ENCODE measurements at places on chromosomes 7 and 10.

- no peak for DNase-seq
These were observed 54.6 kb downstream of the DKK1 start for GRCh38 chr10:52368725-52369124.

- DNase-seq = no peak
These were observed 62.5 kb downstream of the TMEM130 start for GRCh38 chr7:98807068-98808048.

DNA sequence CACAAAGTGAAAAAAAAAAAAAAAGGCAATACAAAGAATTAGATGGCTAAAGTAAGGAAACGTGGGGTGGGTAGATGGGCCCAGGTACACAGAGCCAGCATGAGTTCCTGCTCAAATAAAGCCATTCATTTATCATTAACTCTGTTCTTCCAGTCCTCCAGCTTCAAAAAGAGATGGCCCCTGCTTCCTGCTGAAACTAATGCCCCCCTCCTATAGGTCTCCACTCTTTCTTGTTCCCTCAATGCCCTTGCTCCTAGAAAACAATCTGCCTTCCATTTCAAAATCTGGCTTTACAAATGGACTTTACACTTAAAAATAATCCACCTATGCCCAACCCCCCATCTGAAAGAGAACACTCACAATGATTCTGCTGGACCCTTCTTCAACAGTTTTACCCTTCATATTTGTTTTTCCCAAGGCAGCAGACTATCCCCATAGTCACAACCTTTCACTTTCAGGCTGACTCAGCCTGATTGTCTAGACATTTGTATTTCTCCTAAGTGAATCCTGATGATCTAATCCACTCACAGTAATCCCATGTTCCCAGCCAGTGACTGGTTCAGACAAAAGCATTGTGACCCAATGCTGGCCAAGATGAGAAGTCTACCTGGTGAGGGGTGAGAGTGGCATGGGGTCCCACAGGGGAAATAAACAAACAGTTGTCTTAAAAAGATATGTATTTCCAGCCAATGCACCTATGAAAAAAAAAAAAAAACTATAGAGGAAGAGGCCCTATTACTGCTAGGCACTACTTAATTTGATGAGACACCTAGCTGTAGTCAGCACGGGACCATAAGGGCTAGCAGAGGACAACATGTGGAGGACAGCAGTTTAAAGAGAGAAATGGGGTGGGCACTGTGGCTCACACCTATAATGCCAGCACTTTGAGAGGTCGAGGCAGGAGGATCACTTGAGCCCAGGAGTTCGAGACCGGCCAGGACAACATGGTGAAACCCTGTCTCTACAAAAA lies 74.6 kb upstream of the GRID1 start:
- DNase-seq = no peak

GRCh38 chr7:64541438-64542359 lies 21.2 kb downstream of the ZNF680 start:
- no peak for DNase-seq

DNA sequence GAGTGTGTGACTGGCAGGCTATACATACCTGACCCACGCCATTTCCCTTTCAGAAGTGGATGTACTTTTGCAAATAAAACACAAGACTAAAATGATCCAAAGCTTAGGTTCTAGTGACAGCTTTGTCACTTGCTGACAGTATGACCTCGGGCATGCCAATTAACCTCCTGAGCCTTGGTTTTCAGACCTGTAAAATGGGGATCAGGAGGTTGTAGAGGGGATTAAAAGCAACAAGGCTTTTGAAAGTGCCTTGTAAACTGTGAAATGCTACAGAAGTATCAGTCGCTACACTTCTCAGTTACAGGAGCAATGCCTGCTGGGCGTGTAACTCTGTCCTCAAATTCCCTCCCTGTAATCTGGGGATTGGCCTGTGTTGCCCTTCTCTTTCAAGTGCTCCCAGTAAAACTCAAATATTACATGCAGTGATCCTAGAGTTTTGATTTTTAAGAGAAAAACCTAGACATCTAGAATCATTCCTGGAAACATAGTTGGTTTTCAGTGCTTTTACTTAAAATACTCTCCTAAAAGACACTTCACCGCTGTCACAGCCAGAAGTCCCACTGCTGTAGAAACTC lies 8.8 kb upstream of the GRB10 start:
- no peak for DNase-seq

DNA sequence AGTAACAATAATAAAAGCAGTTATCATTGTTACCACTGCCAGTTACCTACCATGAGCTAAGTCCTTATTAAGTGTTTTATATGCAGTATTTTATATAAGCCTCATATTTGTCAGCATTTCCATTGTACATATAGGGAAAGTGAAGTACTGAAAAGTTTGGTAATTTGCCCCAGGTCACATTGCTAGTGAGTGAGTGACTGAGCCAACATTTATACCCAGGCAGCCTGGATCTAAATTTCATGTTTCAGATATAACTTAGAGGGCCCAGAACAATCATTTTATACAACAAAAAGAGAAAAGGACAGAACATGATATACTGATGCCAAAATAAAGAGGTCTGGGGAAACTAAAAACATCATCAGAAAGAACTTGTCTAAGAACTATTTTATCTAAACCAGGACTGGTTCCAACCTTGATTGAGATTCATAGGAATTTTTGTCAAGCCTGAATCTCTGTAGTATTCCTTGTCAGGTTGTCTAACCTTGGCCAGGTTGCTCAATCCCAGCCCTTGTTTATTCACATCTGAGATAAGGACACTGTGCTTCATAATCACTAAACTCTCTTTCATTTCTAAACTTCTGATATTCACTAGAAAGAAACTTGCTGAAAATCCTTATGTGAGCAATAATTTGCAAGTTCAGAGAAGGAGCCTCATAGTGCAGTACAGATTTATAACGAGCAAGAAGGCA lies 308.2 kb downstream of the IPMK start:
- no peak for DNase-seq

GRCh38 chr10:75904499-75905283 lies 473.3 kb downstream of the LRMDA start:
- no peak for DNase-seq

DNA sequence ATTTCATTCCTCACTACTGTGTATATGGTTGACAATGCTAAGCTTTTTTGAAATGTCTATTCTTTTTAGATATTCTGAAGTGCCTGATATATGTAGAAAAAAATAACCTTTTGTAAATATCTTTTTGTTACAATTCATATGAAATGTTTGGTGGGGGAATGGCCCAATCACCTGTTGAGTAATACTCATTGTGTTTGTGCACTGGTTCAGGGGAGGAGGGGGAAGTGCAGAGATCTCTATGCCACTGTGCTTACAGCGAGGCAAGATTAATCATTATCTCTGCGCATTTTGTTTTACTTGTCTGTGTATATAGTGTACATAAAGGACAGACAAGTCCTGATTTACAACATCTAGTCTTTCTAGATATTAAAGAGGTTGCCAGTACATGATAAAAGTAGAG lies 25.2 kb downstream of the NUP42 start:
- no peak for DNase-seq

DNA sequence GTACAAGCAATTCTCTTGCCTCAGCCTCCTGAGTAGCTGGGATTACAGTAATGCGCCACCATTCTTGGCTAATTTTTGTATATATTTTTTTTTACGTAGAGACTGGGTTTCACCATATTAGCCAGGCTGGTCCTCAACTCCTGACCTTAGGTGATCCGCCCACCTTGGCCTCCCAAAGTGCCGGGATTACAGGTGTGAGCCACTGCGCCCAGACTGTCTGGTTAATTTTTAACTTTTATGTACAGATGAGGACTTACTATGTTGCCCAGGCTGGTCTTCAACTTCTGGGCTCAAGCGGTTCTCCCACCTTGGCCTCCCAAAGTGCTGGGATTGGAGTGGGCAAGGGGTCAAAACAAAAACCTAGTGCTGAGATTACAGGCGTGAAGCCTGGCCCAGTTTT lies 101.8 kb downstream of the JMJD1C start:
- DNase-seq = no peak

GRCh38 chr7:148327379-148327778 lies 263.2 kb upstream of the C7orf33 start:
- no peak for DNase-seq

DNA sequence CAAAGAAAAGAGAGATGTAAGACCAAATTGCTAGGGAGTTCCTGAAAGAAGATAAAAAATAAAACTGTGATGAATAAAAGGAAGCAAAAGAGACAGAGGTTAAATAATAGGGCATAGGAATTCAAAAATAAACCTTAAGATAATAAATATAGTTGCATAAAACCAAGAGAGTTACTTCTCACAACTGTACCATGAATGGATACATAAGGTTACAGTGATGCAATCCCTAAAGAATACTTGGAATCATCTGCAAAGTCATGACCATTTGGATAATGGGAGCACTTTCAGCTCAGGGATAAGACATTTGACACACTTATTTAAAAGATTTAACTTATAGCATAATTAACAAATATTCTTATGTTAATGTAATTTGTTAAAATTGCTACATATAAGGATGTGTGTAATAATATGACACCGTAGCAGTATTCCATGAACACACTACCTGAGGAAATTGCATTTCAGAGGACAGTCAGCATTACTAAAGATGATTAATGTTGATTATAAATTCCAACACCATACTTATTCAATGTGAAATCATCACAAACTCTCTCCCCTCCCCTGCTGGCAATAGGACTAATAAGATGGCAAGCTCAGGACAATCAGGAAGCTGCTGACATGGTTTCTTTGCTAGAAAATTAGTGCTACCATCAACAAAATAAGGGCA lies 202.1 kb upstream of the AKR1E2 start:
- DNase-seq = no peak

DNA sequence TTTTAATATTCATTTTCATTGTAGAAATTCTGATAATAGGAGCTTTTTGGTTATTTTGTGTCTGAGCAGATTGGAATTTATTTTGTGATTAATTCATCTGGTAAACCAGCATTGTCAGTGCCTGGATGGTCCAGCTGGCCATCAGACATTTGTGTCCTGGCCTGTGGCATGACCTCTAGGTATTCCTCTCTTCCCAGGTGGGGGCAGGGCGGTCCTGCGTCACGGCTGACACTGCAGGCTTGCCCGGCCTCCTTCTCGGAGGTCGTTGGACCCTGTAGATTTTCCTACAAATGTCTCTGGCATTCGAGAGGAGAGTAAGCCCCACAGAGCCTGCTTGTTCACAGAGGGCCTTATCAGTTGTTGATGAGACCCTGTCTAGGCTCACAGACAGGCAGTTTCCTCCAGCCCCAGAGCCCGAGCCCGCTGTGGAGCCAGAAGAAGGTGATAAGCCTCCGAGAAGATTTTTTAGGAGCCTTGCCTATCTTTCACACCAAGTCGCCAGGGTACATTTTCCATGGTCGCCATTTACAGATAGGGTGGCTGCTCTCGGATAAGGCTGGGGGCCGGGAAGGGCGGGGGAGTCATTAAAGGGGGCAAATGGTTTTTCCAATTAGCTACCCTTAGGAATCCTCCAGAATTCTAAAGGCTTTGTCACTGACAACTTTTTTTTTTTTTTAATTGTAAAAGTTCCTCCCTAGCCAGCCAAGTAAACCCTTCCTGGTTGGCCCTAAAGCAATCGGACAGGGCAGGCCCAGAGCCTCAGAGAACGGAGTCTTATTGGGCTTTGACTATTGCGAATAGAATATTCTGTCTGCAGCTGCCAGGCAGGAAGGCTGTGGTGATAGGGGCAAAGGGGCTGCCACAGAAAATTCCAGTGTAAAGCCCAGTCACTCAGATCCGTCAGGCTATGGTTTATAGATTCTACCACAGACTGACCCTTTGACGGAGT lies 78.1 kb upstream of the TBX20 start:
- DNase-seq = no peak

- no peak for DNase-seq
These were observed 48.0 kb downstream of the BRAF start for GRCh38 chr7:140876519-140877248.

- DNase-seq = no peak
These were observed 328.4 kb upstream of the C7orf33 start for GRCh38 chr7:148261996-148262688.

GRCh38 chr10:129120441-129120840 lies 346.6 kb upstream of the MGMT start:
- no peak for DNase-seq

GRCh38 chr7:125927556-125927955 lies 997.9 kb upstream of the POT1 start:
- DNase-seq = no peak

- DNase-seq = no peak
These were observed 618.5 kb downstream of the INHBA start for GRCh38 chr7:41084381-41084780.

DNA sequence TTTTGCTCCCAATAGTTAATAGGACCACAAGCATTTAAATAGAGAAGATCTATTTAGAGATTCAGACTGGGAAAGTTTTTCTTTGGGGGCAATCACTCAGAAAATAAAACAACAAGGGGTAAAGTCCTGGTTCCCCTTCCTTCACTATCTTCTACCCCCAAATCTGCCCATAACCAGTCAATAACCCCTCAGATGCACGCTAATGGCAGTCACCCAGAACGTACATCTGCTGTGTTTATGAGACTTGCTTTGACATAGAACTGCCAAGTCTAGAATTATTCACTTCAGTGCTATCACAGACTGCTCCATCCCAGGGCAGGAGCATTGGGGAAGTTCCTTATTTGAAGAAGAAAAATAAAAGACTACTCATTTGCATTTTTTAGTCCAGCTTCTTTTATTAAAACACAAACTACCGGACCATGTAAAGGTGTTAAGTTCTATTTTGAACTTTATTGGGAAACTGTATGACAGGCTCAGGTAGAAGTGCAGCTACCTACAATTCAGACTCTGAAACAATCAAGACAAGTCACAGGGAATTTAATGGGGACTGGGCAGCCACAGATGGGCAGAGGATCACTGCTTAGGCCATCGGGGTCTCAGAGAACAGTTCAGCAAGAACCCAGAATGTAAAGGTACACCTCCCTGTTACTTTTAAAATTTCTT lies 38.4 kb downstream of the ANK3 start:
- DNase-seq = no peak

GRCh38 chr10:102175415-102175814 lies 23.2 kb downstream of the NOLC1 start:
- DNase-seq = no peak

DNA sequence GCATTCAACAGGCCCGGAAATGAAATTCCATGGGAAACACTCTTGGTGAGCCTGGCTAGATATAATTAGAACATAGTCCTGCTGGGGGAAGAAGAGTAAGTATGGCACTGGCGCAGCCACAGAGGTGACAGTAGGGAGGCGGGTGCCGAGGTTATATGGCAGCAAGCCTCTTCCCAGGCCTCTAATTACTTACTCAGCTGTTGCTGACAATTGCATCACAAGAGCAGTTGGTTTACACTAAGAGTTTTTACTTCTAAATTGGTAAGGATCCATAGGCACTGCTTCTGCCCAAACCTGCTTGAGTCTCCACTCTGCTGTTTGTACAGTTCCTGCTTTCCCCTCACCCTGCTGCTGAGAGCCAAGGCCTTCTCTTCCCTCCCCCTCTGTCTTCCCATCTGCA lies 93.3 kb upstream of the DUSP5 start:
- DNase-seq = no peak
